Activated B cell treated with CpG ODN at 0.5 μM for 24 hours (primary cell): ENCODE measurements at places on chromosomes 12 and 14. TPM values are rescaled to one million over a fixed set of nuclear protein-coding genes. Genes with fewer than 3 reads are reported as not detected.
A peak's percentile ranks its signal among the peaks of the same experiment; 100 is the strongest.

DNA sequence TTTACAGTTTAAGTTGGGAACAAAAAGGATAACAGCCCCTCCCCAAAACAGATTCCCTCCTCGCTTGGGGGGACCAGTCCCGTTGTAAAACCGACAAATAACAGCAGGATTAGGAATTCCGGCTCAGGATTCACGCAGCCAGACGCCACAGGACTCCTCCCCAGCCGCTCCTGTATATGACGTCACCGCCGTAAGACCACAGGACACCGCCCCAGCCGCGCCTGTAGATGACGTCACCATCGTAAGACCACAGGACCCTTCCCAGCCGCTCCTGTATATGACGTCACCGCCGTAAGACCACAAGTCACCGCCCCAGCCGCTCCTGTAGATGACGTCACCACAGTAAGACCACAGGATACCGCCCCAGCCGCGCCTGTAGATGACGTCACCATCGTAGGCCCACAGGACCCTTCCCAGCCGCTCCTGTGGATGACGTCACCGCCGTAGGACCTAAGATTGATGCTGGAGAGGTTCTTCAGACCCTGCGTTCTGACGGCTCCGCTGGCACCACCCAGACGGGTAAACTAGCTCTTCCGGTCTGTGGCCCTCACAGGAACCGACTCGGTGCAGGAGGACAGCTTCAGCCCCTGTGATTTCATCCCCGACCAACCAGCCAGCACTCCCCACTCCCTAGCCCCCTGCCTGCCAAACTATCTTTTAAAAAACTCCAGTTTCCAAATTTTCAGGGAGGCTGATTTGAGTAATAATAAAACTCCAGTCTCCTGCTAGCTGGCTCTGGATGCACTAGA lies 43.9 kb upstream of the FBRSL1 start:
- no peak for DNase-seq

SMIM41 gene
- total RNA-seq: 0.24 TPM in 1 of 2 replicates, not detected in the other

- DNase-seq: no peak
Measured at GRCh38 chr14:20799456-20799891, 3.2 kb downstream of the RNASE1 start.

DNA sequence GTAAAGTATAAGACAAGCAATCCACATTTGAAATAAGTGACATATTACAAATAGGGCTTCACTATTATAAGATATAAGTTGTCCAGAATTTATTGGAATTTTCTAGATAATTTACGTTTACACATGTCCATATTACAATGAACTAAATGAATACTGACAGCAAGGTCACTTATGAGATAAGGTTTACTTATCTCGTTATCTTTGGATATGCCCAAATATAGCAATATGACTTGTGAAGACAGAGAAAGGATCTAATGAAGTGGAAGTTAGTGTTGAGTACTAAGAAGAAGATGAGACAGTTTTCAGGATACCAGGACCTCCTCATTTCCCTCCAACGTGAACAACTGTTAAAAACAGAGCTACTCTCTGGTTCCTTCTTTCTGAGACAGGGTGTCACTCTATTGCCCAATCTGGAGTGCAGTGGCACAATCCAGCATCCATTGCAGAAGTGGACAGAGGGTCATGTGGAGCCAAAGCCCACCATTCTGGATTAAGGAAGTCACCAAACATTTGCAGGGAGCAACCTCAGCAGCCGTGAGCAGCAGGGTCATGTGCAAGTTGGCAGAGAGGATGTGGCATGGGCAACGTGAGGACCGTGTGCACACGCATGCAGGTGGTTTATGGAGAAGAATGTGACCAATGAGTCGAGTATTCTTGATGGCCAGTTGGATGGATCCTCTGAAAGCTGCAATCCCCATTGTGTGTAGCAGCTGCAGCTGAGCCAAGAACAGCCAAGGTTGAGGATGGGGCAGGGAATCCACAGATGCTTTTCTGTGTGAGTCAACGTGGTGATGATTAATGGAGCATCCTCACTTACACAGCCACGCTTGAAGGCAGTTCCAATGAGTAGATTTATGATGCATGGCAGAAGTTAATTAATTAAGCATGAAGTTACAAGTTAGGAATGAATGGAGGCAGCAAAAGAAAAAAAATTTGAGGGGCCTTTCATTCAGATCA lies 111.0 kb downstream of the BICD1 start:
- no peak for DNase-seq

DNA sequence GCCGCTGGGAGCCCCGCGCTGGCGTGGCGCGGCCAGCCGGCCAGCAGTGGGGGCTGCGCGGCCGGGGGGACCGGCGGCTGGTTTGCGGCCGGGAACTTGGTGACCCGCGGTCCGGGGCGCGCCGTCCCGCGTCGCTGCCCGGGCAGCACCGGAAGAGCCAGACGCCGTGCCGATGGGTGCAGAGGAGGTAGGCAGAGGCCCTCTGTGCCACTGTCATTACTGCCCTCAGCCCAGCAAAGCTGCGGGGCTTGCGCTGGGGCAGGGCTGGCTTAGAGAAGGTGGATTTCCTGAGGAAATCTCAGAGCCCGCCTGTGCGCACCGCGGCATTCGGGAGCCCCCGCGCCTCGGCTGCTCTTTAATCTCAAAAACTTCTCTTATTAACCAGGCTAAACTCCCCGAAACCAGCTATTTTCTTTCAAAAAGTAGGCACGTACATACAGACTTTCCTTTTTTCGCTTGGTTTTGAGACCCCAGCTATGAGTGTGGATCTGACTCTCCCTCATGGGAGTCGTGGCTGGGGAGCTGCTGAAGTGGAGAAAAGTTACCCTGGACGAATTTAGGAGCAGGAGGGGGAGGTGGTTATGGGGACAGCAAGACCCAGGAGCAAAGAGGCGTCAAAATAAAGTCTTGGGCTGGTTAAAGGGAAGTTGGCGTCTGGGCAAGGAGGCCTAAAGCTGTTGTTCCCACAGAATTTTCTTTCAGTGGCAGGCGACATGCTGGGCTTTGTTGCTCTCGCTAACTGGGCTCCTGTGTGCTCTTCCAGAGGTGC lies 802 bp downstream of the SUSD6 start:
- DNase-seq: peak; percentile 46

GRCh38 chr14:24813089-24813815 lies 179.3 kb upstream of the GZMB start:
- no peak for DNase-seq
